ENCODE measurements at places on chromosomes 6 and 20. TPM values are rescaled to one million over a fixed set of nuclear protein-coding genes. Genes with fewer than 3 reads are reported as not detected.

DNA sequence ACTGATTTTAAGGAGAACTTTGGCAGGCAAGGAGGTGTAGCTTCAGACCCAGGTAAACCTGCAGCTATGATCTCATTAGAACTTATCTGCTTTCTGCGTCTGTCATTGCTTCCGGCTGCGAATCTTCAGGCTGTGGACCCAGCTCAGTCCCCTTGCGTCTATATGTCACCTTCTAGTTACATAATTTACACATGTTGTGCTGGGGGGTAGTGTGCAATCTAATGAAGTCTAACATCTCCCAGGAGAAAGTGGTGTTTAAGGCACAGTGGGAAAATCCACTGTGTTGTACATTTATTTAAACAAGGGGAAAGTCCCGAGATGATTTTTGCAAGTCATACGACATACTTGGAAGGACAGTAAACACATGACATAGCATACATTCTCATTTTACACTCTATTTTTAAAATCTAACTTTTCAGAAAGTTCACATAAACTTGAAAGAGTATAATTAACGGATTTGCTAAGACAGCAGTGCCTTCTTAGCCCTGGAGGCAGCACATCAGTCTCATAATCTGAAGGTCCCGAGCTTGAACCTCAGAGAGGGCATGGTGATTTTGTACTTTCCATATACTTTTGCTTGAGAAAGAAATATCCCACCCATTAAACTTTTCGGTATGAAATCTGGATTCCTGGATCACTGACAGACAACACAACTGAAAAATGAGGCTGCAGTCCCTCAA lies 35.2 kb downstream of the GPX6 start:
- ATAC-seq, result no peak

- no peak for ATAC-seq
Measured at GRCh38 chr6:4270776-4271175, 135.4 kb upstream of the ECI2 start.

- no peak for ATAC-seq
Measured at GRCh38 chr6:157091856-157092460, 231.4 kb downstream of the TMEM242 start.

DNA sequence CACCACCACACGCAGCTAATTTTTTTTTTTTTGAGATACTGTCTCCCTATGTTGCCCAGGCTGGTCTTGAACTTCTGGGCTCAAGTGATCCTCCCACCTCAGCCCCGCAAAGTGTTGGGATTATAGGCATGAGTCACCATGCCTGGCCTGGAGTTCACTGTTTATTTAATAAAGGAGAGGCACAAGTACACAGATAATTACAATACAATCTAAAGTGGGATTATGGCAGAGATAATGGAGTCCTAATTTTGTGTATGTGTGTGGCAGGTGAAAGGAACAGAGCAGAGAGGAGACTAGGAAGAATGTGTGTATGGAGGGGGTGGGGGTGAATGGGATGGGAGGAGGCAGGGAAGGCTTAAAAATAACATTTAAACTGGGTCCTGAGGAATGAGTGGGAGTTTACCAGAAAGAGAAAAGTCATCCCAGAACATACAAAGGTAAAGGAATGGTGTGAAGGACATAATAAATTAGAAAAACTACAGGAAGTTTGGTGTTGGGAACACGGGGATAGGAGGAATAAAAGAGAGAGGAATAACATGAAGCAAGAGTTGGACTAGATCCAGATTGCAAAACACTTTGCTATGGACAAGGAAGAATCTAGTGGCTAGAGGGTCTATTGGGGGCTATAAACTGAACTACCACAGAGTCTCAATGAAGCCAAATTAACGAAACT lies 4.4 kb downstream of the NCOA5 start:
- no peak for ATAC-seq

- no peak for ATAC-seq
Measured at GRCh38 chr6:136510299-136510698, 39.9 kb downstream of the MAP7 start.

- no peak for ATAC-seq
Measured at GRCh38 chr6:5425267-5425666, 164.0 kb downstream of the FARS2 start.

DNA sequence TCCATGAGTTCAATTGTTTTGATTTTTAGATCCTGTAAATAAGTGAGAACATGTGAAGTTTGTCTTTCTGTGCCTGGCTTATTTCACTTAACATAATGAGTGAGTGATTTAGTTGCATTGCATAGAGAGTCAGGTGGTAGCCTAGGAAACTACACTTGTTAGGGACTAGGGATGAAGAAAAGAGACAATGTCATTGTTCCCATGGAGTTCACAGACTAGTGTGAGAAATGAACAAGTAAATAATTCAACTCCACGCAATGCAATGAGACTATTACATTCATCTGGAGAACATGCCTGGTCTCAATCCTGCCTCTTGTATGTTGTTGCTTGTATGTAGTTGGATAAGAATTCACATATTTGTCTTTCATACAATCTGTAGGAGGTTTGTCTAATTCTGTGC lies 76.3 kb upstream of the B3GAT2 start:
- ATAC-seq, result no peak

GRCh38 chr6:113344969-113345368 lies 512.2 kb upstream of the MARCKS start:
- no peak for ATAC-seq

- no peak for ATAC-seq
Measured at GRCh38 chr6:10341605-10342004, 73.3 kb downstream of the TFAP2A start.

DNA sequence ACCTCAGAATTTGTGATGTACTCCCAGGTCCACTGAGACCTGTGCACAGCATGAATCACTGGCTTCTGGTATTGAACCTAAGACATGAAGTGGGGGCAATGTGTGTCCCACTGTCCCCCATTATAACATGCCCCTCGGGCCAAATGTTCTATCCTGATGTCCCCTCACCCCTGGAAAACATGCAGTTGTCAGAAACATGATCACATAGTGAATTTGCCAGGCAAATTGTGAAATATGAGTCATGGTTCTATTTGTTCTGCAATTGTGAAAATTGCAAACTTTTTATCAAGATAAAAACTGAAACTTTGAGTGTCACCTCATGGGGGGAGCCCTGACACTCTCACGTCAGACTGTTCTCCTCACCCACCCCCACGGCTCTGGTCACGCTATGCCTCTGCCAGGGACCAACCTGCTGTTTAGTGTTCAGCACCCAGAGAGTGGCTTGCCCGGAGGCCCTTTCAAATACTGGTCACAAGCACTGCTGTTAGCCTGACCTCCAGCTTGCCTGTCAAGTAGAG lies 305.3 kb downstream of the CLIC5 start:
- ATAC-seq, result no peak

GRCh38 chr6:36578431-36578830 lies 15.7 kb upstream of the SRSF3 start:
- no peak for ATAC-seq

DNA sequence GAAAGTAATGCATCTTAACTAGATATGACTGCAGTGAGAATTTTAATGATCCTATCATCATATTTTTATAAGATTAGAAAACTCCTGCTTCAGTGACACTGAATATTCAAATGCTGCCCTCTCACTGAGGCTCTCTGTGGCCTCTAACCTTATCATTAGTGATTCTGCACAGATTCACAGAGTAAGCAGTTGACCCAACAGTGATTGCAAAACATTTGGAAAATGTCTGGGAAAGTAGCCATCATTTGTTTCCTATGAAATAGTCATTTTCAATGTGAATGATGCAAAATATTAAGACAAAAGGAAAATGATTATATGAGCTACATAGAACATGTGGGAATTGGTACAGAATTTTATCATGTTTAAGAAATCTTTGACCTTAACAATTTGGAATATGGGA lies 210.3 kb downstream of the TBX18 start:
- ATAC-seq, result no peak

- ATAC-seq, result no peak
Measured at GRCh38 chr6:42509765-42510164, 54.1 kb upstream of the UBR2 start.

DNA sequence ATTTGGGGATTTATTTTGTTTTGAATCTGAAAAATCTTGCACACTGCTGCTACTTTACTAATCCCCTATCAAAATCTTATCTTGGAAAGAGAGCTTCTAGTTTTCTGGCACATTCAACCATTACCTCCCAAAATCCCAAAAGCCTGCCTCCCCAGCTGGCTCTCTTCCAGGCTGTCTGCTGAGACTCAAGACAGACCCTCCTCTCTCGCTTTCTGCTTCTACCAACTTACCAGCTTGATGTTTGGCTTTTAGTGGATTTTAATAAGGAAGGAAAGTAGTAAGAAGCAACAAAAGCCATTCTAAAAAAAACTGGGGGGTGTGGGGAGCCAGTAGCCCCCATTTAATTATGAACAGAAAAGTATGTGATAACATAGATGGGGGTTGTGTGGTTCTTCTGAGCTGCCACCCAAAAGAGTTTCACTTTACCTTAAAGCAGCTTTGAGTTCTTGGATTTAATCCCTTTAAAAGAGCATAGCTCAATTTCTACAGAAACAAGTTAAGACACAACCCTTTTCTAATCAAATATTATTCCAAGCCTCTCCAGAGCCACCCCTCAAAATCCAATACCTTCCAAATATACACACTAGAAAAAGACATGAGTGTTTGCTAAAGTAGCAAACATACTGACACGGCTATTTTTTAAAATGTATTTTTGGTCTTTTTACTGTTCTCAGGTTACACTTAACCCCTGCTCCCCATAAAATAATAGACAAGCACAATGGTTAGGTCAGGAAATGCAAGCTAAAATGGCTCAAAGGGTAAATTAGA lies 71.7 kb downstream of the ATP9A start:
- ATAC-seq, result no peak

DNA sequence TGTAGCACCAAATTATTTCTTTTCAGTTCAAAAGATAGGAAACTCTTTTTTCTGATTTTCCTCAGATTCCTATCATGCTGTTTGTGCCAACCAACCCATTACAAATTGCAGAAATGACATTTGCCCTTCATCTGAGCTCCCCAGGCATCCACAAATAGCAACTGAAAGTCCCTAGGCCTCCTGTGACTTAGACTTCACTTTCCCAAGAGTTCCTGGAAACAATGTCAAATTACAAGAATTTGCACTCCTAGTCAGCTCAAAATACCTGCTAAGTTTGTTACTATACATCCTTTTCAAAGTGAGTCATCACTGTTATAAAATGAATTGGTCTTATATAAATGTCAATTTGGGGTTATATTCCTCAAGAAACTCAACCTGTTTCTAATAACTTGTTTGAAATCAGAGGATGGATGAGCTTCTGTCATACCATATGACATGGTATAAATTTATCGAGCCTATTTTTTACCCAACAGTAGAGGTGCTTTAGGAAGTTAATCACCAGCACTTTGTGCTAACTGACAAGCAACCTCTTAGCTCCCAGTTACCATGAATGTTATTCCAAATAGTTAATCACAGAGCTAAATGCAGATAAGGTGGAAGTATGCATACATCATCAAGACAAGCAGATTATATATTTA lies 256.5 kb downstream of the HACE1 start:
- ATAC-seq, result no peak

GRCh38 chr6:16338577-16339264 lies 100.3 kb downstream of the GMPR start:
- ATAC-seq, result peak; percentile 61

GRCh38 chr20:62346398-62347150 lies 20.5 kb downstream of the LAMA5 start:
- no peak for ATAC-seq

- ATAC-seq, result no peak
Measured at GRCh38 chr6:129771678-129772077, 61.7 kb upstream of the ARHGAP18 start.

- no peak for ATAC-seq
Measured at GRCh38 chr6:85240787-85241385, 209.0 kb upstream of the NT5E start.

DNA sequence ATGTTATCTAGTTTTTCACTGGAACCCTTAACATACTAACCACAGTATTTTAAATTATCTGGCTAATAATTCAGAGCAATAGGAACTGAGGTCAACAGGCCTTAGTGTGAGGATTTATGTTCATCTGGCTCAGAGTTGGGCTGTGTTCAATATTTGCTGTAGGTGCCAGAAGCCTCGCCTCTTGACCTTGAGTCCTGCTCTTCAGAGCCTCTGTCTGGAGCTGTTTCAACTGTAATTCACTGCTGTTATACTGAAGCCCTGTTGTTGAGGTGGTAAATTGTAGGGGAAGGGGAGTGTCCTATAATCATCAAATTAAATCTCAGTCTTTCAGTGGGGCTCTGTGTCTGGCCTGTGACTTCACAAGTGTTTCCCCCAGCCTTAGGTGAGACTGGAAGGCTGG lies 184.4 kb downstream of the CDH26 start:
- ATAC-seq, result no peak

DNA sequence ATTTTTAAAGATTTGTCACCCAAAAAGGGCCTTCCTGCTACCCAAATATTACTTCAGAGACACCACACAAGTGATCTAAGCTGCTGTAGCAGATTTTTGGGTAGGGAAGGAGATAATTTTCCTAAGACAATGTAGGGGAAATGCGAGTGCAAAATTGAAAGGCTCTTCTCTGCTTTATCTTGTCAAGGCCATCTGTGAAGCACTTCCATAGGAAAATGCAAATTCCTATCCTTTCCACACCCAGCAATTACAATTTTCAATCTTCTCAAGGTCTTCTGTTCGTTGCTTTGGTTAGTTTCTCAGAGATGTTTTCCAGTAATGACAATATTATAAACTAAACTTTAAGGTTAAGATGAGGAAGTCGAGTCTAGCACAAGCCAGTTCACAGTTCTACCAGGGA lies 53.4 kb downstream of the HDGFL1 start:
- no peak for ATAC-seq

GRCh38 chr6:149854532-149854931 lies 9.6 kb downstream of the LRP11 start:
- no peak for ATAC-seq

GRCh38 chr6:46491628-46492547 lies 639 bp upstream of the RCAN2 start:
- peak; percentile 79 for ATAC-seq

DNA sequence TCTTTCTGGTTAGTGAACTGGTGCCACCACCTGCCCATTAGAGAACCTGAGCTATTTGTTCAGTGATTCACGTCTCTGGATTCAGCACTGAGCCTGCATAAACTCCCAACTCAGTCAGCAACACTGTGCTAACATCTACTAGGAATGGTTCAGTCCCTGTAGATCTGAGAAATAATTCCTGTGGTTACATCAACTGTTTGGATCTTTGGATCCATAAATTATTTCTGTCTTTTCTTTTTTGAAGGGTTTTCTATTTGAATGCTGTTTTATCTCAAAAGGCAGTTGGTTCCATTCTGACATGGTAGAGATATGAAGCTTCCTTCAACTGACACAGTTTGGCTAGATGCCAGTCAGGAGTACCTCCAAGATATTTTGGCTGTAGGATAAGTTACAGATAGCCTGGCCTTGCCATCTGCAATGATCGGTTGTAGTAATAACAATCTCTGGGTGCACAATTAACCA lies 125.9 kb downstream of the TRMT11 start:
- ATAC-seq, result no peak

The VNN1 gene
- 2.2 TPM for total RNA-seq

The FABP7 gene
- total RNA-seq, result not detected

The PNPLA1 gene
- total RNA-seq, result not detected

The HSD17B8 gene
- total RNA-seq, result 10.6 TPM

The PSMB9 gene
- 15.6 TPM for total RNA-seq

The SIGLEC1 gene
- total RNA-seq, result 11.1 TPM

The FKBP1C gene
- total RNA-seq, result 0.50 TPM

The DOK5 gene
- 2.7 TPM for total RNA-seq

The GATA5 gene
- 1.6 TPM for total RNA-seq

The TMX4 gene
- 76.1 TPM for total RNA-seq

Data from gastroesophageal sphincter (tissue), 4 donors.